ENCODE measurements at places on chromosomes 1 and 21.
A peak's percentile ranks its signal among the peaks of the same experiment; 100 is the strongest.

DNA sequence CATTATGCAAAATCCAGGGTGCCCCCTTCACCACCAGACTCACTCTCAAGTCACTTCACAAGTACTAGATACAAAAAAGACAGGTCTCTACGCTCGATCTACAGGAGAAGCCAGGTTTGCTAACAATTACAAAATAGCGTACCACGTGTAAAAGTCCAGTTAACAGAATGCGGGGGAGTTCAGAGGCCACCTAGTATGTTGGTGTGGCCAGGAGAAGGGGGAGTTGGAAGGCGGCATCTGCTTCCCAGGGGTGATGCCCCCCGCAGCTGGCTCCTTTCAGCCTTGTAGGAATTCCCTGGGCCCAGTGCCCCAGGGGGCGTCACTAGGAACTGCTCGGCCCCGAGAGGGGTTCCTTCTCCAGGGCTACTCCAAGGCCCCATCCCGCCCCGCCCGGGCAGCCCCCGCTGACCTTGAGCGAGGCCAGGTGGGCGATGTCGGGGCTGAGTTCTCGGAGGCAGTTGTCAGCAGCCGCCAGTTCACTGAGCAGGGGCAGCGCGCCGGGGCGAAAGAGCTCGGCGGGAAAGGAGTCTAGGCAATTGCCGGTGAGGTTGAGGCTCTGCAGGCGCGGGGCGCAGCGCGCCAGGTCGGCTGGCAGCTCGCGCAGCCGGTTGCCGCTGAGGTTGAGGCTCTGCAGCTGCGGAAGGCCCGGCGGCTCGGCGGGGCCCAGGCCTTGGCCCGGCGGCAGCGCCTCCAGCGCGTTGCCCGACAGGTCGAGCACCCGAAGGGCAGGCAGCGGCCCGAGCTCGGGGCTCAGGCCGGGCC, 664 bp downstream of the LRRC47 start:
- no peak for DNase-seq

- DNase-seq = peak; percentile 34
Measured at GRCh38 chr1:61051719-61052394, 30.5 kb upstream of the NFIA start.

DNA sequence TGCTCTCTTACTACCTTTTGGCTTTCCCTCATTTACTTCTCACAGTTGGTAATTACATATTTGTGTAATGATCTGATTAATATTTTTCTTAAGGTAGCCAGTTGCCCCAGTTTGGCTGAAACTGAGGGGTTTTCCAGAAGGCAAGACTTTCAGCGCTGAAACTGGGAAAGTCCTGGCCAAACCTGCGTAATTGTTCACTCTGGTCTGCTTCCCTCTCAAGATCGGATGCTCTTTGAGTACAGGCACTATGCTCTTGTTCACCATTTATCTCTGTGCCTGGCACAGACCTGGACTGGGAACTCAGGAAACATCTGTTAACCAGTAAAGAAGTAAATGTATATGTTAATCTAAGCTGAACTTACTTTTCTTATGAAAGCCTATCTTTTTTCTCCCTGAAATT, 209.6 kb upstream of the HOOK1 start:
- no peak for DNase-seq

- no peak for DNase-seq
Measured at GRCh38 chr1:34470401-34470800, 284.4 kb upstream of the GJB5 start.

- DNase-seq = no peak
Measured at GRCh38 chr21:29335720-29336119, 37.0 kb downstream of the BACH1 start.

GRCh38 chr1:221711063-221711577, 30.8 kb downstream of the DUSP10 start:
- no peak for DNase-seq

DNA sequence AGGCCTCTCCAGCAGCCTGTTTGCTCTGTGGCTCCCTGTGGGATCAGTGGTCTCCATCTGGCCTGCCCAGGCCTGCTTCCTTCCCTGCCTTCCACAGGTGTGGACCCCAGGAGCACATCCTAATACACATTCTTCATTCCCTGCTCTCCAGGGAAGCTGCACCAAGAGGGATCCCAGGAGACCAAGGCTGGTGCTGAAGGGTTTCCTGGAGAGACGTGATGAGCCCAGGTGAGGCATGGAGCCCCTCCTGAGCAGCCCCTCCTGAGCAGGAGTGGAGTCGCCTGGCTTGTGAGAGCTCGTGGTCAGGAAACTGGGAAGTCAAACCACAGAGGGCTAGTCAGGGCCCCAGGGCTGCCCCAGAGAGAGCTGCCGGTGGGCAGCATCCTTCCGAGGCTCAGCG, 561.4 kb downstream of the MATN1 start:
- DNase-seq = no peak

DNA sequence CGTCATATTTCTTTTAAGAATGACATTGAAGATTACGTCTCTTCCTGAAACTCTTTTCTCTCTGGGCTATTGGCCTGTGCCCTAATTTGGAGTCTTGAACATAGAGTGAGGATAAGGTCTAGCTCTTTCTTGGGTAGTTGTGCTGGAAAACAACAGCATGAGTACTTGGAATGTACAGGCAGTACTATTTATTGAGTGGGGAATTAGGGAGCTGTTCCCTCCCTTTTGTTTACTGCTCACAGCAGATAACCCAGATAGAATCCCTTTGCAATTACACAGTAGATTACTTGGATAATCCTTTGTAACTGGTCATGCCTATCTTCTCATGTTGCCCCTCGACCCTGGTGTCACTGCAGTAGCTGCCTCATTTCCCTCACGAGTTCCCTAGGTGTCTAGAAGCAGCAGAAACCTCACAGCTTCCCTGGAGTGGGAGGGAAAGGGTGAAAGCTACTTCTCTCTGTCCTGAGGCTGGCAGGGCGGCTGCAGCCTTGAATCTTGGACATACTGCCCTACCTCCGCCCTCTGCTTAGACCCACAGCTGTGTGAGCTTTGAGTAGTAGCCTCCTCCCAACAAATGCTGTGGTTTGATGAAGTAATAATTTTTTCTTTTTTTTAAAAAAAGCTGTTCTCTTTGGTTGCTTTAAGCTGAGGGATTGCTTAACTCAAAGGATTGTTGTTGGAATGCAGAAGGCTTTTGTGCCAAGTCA, 70.6 kb downstream of the FGGY start:
- DNase-seq = no peak

DNA sequence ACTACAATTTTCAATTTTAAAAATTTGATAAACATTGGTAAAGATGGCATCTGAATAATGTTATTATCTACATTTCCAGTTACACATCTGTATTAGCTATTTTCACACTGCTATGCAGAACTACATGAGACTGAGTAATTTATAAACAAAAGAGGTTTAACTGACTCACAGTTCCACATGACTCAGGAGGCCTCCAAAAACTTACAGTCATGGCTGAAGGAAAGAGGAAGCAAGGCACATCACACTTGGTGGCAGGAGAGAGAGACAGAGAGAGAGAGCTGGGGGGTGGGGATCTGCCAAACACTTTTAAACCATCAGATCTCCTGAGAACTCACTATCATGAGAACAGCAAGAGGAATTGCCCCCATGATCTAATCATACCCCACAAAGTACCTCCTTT, 850.0 kb downstream of the LTN1 start:
- no peak for DNase-seq

DNA sequence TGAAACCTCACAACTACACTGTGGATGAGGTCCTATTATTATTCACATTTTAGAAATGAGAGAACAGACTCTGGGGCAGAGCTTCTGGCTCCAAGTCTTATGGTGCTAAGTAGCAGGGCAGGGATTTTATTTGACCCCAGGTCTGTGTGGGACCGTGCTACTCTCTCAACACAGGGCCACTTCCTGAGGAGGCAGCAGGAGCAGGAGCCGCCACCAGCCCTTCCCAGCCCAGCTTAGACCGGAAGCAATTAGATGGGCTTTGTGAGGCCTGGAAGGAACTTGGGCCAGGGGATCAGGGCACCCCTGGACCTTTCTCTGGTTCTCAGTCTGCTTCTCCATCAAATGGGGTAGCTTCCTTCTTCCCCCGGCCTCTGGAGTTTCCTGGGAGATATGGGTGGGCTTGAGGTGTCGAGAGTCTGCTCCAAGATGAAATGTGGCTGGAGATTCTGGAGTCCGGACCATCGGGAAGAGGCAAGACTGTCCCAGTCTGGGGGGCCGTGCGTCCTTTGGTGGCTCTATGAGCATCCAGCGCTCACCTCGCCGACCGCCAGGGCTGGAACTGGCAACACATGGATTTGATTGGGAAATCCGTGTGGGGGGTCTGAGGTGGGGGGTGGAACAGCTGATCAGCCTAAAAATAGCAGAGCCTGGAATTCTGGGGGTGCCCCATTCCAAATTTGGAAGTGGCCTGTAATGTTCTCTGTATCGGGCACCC, 136.8 kb downstream of the FOXD2 start:
- no peak for DNase-seq

- DNase-seq = no peak
Measured at GRCh38 chr1:232579466-232579865, 50.5 kb downstream of the SIPA1L2 start.

DNA sequence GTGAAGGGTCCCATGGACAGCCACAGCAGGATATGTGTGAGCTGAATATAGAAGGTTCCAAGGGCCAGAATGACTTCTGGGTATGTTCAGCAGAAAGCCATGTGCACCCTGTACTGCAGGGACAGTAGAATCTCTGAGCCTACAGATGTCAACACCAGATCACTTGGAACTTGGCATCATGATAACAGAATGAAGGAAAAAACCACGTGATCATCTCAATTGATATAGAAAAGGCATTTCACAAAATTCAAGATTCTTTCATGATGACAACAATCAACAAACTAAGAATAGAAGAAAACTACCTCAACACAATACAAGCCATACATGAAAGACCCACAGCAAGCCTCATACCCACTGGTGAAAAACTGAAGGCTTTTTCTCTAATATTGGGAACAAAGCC, 885 bp upstream of the KRTAP12-2 start:
- DNase-seq = no peak

GRCh38 chr1:7613106-7613850, 157.8 kb upstream of the VAMP3 start:
- DNase-seq = no peak

- no peak for DNase-seq
Measured at GRCh38 chr1:232130815-232131480, 499.0 kb downstream of the SIPA1L2 start.

- no peak for DNase-seq
Measured at GRCh38 chr1:5273280-5274003, 619.0 kb downstream of the AJAP1 start.

DNA sequence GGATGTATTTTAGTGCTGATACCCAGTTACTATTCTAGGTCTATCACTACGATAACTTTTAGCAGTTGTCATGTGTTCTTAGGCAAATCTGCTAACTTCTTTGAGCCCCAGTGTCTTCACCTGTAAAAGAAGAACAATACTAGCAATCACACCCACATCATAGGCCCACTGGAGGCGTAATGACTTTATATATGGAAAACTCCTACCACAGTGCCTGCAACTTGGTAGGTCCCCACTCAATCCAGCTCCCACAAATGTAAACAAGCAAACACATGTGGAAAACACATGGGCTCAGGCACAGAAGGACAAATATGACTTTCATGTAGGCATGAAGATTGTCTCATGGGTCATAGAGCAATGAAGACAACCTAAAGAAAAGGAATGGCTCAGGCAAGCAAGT, 115.8 kb downstream of the TBX19 start:
- DNase-seq = no peak

DNA sequence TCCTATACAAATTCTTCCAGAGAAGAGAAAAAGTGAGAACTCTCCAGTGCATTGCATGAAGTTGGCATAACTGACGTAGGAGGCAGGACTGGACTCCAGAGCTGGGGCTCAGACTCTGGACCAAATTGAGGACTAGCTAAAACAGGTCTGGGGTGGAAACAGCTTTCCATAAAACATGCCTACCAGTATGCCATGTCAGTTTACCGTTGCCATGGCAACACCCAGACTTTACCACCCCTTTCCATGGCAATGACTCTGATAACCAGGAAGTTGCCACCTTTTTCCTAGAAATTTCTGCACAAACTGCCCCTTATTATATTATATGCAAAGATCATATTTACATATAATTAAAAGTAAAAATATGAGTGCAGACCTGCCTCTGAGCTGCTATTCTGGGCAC, 8.9 kb upstream of the ZBTB8B start:
- no peak for DNase-seq

GRCh38 chr1:101260556-101261350, 23.9 kb downstream of the S1PR1 start:
- DNase-seq = no peak

- no peak for DNase-seq
Measured at GRCh38 chr1:3530086-3530925, 75.8 kb downstream of the ARHGEF16 start.

DNA sequence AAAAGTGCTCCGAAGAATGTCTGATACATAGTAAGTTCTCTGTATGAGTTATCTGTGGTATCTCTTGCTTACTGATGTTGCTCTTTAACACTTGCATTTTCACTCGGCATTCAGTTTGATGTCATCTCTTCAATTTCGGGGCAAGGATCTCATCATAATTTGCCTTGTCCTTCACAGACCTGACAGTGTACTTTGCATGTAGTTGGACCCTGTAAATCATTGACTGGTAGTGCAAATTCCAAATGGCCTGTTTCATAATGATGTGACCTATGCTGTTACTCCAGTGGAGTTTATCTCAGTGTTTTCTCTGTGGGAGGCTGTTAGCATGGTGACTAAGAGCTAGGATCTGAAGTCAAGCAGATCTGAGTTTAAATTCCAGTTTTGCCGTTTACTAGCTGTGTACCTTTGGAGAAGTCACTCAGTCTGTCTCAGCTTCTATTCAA, 34.2 kb upstream of the ABCD3 start:
- DNase-seq = no peak

GRCh38 chr1:47881505-47882442, 115.4 kb downstream of the TRABD2B start:
- DNase-seq = no peak

DNA sequence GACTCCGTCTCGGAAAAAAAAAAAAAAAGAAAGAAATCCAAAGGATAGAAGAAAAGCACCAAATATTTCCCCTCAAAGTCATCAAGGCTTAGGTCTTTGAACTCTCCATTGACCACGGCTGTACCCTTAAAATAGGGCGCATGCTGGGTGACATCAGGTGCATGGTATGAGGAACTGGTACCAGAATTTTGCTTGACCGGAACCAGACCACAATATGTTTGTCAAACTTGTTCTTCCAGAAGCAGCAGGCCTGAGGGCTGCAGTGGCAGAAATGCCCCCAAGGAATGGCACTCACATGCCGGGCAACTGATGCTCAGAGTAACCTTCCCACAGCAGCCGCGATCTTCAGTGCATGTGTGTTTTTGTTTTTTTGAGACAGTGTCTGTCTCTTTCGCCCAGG, 21.0 kb downstream of the RCC1 start:
- no peak for DNase-seq

GRCh38 chr21:46119637-46120271, 21.8 kb downstream of the COL6A2 start:
- no peak for DNase-seq

GRCh38 chr1:201450721-201451291, 18.2 kb downstream of the PHLDA3 start:
- no peak for DNase-seq

Data from B cell (primary cell).